Activated T-helper 1 cell treated with anti-CD3 and anti-CD28 coated beads, Interleukin-12 subunit alpha, Interleukin-12 subunit beta, Interleukin-2, Interleukin-4 antibody, amounts not matched to agents 30 ng/mL and 10 ng/mL and 1 ng/mL, durations not matched to agents 14 hours and 24 hours and 36 hours (primary cell): ENCODE measurements at places on chromosomes 4 and X. TPM values are rescaled to one million over a fixed set of nuclear protein-coding genes. Genes with fewer than 3 reads are reported as not detected.

DNA sequence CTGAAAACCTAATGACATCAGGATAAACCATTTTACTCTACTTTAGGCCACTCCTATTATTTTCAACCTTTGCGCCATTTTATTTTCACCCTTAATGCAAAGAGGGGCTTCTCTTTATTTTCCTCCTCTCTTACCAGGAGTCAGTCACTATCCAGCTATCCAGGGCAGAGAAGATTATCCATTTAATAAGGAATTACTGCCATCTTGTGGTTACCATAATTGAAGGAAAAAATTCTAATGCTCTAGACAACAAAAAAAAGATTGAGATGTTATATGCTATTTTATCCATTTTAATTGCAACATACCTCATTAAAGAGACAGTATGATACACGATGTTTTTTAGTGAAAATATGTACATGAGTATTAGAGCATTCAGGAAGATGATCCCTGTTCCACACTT is 514.5 kb upstream of the FAM241A start:
- no peak overlapping the region for H3K4me3 ChIP-seq
- no peak for DNase-seq
- H3K27ac ChIP-seq = no peak overlapping the region
- H3K4me1 ChIP-seq = no peaks in the 10 kb centered on the region
- H3K36me3 ChIP-seq = no peaks in the 10 kb centered on the region

- no peaks in the 10 kb centered on the region for H3K27me3 ChIP-seq
- no peak overlapping the region for H3K27ac ChIP-seq
- DNase-seq = no peak
- no peak overlapping the region for H3K4me3 ChIP-seq
- H3K36me3 ChIP-seq = no peaks in the 10 kb centered on the region
Observed at GRCh38 chr4:157643257-157643656, 422.7 kb downstream of the GRIA2 start.

DNA sequence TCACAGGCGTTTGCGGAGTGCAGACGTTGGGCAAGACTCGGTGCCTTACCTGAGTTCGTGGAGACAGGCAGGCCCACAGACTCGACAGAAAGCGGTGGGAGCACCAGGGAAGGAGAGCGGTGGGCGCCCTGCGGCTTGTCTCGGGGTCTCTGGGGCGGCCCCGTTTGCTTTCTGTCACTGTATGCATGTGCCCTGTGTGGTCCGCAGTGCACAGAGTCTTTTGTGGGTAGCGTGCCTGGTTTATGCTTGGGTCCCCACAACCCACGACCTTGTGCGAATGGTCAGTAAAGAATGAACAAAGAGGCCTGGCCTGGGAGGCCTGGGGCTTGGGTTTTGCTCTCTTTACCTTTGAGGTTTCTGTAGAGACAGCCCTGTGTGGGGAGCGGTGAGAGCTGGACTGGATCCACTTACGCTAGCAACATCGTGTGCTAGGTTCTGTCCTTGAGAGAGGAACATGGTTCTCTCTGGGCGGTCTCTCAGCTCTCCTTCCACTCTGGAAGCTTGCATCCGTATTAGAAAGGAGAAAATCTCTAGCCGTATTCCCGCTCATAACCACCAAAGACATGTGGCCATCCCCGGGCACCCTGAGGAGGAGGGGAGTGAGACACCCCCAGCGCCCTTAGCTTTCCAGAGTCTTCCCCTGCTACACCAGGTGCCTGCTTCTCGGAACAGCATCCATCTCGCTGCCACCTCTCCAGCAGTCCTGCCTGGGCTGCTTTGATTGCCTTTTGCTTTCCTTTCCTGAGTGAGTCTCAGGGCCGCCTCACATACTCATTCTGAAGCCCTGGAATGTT is 1.2 kb downstream of the TADA2B start:
- H3K27me3 ChIP-seq = peaks cover 8% of the 10 kb centered on the region
- peaks cover 10% of the 10 kb centered on the region for H3K36me3 ChIP-seq
- H3K4me3 ChIP-seq = peak overlapping the region; percentile 89
- peaks cover 52% of the 10 kb centered on the region for H3K4me1 ChIP-seq
- peak overlapping the region; percentile 68 for H3K27ac ChIP-seq
- DNase-seq = no peak

- H3K27me3 ChIP-seq = no peaks in the 10 kb centered on the region
- H3K27ac ChIP-seq = no peak overlapping the region
- no peak overlapping the region for H3K4me3 ChIP-seq
- H3K36me3 ChIP-seq = no peaks in the 10 kb centered on the region
Observed at GRCh38 chr4:44623676-44624075, 27.7 kb downstream of the YIPF7 start.

- H3K4me3 ChIP-seq = no peak overlapping the region
- DNase-seq = no peak
- no peak overlapping the region for H3K27ac ChIP-seq
- H3K36me3 ChIP-seq = no peaks in the 10 kb centered on the region
- H3K27me3 ChIP-seq = no peaks in the 10 kb centered on the region
- no peaks in the 10 kb centered on the region for H3K4me1 ChIP-seq
Observed at GRCh38 chr4:61380865-61381264, 180.7 kb downstream of the ADGRL3 start.

GRCh38 chr4:80184825-80185756 is 12.2 kb upstream of the PRDM8 start:
- peaks cover 15% of the 10 kb centered on the region for H3K27me3 ChIP-seq
- no peak for DNase-seq
- H3K4me3 ChIP-seq = peak overlapping the region; percentile 98
- peaks cover 22% of the 10 kb centered on the region for H3K36me3 ChIP-seq

- H3K36me3 ChIP-seq = no peaks in the 10 kb centered on the region
- H3K27ac ChIP-seq = no peak overlapping the region
- H3K27me3 ChIP-seq = no peaks in the 10 kb centered on the region
- H3K4me3 ChIP-seq = no peak overlapping the region
- DNase-seq = no peak
Observed at GRCh38 chrX:85196319-85196718, 47.3 kb downstream of the SATL1 start.

GRCh38 chrX:7996414-7996813 is 69.2 kb upstream of the PNPLA4 start:
- H3K4me1 ChIP-seq = no peaks in the 10 kb centered on the region
- no peak for DNase-seq
- H3K27me3 ChIP-seq = no peaks in the 10 kb centered on the region
- no peak overlapping the region for H3K27ac ChIP-seq
- H3K4me3 ChIP-seq = no peak overlapping the region

DNA sequence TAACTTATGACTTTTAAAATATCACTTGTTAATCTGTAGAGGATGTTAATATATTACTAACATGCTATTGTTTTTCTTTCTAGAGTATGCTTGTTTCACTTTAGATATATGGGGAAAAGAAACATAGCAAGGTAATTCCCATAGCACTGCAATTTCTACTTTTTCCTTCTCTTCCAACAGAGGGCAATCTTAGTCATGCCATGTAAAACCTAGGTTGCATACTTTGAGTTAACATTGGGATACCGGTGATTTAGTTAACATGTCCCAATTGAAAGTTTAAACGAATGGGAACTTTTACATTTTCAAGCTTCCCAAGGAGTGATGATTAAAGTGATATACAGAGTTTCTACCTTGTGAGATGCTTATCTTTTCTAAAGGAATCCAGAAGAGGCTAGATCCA is 89.4 kb upstream of the IL13RA1 start:
- H3K27ac ChIP-seq = no peak overlapping the region
- no peaks in the 10 kb centered on the region for H3K4me1 ChIP-seq
- no peaks in the 10 kb centered on the region for H3K27me3 ChIP-seq
- no peak for DNase-seq

DNA sequence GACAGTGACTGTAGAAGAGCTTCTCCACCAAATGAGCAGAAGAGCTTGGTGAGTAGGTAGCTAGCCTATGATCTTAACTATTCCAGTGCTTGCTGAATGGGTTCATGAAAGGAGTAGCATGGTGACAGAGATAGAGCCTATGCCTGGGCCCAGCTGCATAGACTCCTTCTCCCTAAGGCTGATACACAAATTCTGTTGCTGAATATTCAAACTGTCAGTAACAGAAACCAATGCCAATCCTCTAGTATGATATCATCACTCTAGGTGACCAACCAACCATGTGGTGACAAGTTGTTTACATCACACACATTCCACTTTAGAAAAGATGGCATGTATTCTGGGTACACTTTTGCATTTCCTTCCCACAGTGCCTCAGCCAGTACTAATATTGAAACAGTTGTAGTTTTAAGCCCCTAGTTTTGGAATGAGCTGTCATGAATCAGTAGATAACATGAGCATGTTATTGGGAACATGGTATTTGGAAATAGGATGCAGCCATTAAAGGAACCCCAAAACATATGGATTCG is 103.4 kb upstream of the GRXCR1 start:
- no peak overlapping the region for H3K27ac ChIP-seq
- no peaks in the 10 kb centered on the region for H3K4me1 ChIP-seq
- no peaks in the 10 kb centered on the region for H3K27me3 ChIP-seq
- H3K36me3 ChIP-seq = no peaks in the 10 kb centered on the region

- H3K36me3 ChIP-seq = no peaks in the 10 kb centered on the region
- DNase-seq = no peak
- H3K4me3 ChIP-seq = no peak overlapping the region
- no peak overlapping the region for H3K27ac ChIP-seq
Observed at GRCh38 chr4:185755451-185755850, 56.5 kb downstream of the SORBS2 start.

DNA sequence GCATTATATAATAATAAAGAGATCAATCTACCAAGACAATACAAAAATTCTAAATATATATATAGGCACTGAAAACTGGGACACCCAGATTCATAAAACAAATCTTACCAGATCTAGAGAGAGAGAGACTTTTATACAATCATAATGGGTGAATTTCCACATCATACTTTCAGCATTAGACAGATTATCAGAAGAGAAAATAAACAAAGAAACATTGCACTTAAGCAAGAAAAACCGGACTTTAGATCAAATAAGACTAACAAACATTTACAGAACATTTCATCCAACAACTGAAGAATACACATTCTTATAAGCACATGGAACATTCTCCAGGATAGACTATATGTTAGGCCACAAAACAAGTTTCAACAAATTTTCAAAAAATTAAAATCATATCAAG is 245.1 kb downstream of the INPP4B start:
- H3K4me1 ChIP-seq = peaks cover 12% of the 10 kb centered on the region
- no peaks in the 10 kb centered on the region for H3K27me3 ChIP-seq
- H3K36me3 ChIP-seq = peaks cover 30% of the 10 kb centered on the region
- H3K4me3 ChIP-seq = no peak overlapping the region

GRCh38 chrX:74338852-74339251 is 34.9 kb downstream of the ZCCHC13 start:
- DNase-seq = no peak
- H3K36me3 ChIP-seq = no peaks in the 10 kb centered on the region
- H3K4me1 ChIP-seq = no peaks in the 10 kb centered on the region

- DNase-seq = no peak
- H3K27me3 ChIP-seq = peaks cover 6% of the 10 kb centered on the region
Observed at GRCh38 chr4:52645300-52645699, 13.8 kb downstream of the USP46 start.

- no peak overlapping the region for H3K4me3 ChIP-seq
- H3K4me1 ChIP-seq = no peaks in the 10 kb centered on the region
- H3K27ac ChIP-seq = no peak overlapping the region
Observed at GRCh38 chr4:177511611-177512010, 69.4 kb upstream of the AGA start.

DNA sequence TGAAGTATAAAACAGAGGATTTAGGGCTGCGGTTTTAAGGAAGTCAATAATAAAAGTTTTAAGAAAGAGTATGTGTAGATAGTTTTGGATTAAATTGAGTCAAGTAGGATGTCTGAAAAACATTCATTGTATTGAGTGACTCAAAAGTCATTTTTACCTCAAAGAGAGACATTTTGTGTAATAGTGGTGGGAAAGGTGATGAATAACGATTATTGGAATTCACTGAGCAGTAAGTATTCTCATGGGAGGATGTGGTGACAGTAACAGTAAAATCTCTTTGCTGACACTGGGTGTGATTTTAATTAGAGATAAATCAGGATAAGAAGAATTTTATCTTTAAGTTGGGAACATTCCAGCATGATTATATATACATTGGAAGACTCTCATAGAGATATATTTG is 233.6 kb downstream of the PDHA2 start:
- H3K36me3 ChIP-seq = no peaks in the 10 kb centered on the region
- no peak overlapping the region for H3K27ac ChIP-seq
- no peaks in the 10 kb centered on the region for H3K27me3 ChIP-seq
- no peaks in the 10 kb centered on the region for H3K4me1 ChIP-seq
- DNase-seq = no peak

DNA sequence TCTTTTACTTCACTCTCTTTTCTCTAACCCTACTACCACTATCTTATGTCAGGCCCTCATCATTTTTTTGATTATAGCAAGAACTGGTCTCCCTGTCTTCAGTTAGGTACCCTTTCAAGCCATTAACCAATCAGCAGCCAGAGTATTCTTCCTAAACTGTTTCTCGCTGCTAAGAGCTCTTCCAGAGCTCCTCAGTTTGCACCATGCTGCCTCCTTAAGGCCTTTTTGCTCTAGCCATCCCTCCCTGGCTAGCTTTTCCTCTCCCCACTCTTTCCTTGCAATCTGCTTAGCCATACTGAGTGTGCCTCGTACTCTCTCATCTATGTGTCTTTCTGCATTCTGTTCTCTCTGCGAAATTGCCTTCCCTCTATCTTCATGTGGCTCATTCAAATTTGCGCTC is 32.9 kb downstream of the KIF4A start:
- H3K36me3 ChIP-seq = peaks cover 18% of the 10 kb centered on the region
- no peak for DNase-seq
- H3K4me3 ChIP-seq = no peak overlapping the region
- H3K4me1 ChIP-seq = no peaks in the 10 kb centered on the region
- H3K27ac ChIP-seq = no peak overlapping the region

DNA sequence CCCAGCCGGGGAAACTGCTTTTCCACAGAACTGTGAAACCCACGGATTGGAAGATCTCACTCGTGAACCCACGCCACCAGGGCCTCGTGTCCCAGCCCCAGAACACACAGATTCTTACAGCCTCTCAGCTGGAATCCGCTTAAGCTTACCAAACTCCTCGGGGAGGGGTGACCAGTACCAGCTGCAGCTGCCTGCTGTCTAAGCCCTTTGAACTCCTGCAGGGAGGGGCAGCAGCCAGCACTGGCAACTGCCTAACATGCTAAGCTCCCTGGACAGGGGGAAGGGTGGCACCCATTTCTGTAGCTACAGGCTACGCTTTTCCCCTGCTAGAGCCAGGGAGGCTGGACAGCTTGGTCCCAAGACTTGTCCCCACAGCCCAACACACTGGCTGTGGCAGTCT is 38.4 kb downstream of the TBL1X start:
- no peak overlapping the region for H3K27ac ChIP-seq
- DNase-seq = no peak
- H3K27me3 ChIP-seq = no peaks in the 10 kb centered on the region
- H3K4me1 ChIP-seq = no peaks in the 10 kb centered on the region

DNA sequence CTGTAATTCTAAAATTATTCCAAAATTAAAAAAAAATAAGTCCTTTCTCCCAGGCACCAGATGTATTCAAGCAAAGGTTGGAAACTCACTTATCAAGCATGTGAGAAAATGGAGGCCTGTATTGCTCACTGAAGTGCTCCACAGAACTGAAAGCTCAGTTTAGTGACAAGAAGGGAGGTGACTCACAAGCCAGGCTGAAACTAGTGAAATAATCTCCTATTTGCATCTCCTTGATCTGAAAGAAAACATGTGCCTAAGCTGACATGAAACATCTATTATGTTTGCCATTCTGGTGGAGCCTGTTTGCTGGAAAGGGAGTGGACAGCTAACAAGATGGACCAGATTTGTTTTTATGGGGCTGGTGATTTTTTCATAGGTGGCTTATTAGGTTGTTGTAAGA is 54.0 kb upstream of the AMELX start:
- H3K4me1 ChIP-seq = no peaks in the 10 kb centered on the region
- no peaks in the 10 kb centered on the region for H3K36me3 ChIP-seq
- no peaks in the 10 kb centered on the region for H3K27me3 ChIP-seq
- no peak for DNase-seq
- no peak overlapping the region for H3K27ac ChIP-seq
- H3K4me3 ChIP-seq = no peak overlapping the region

TENM3 gene
- not detected in 2 replicates for total RNA-seq

PROM1 gene
- total RNA-seq = not detected in 2 replicates

SORBS2 gene
- total RNA-seq = not detected in 2 replicates

AFP gene
- not detected in 2 replicates for total RNA-seq

ADH1A gene
- not detected in 2 replicates for total RNA-seq
